ENCODE measurements at places on chromosomes 2 and 18.
A peak's percentile ranks its signal among the peaks of the same experiment; 100 is the strongest.

DNA sequence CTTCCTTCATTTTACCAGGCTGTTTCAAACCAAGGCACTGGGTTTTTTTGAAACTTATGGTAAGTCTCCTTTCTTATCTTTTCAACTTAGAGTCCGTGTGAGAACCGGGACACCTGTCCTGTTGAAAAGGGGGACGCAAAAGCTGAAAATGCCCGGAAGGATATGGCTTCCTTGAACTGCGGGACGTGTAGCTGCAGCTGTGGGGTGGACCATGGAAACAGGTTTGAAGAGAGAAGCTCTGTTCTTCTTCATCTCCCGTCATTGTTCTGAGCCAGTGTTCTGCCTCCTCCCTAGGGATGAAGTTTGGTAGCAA lies 29.5 kb upstream of the DNAJC27 start:
- DNase-seq: no peak

GRCh38 chr2:151238527-151239487 lies 22.9 kb downstream of the RBM43 start:
- peak; percentile 77 for DNase-seq

DNA sequence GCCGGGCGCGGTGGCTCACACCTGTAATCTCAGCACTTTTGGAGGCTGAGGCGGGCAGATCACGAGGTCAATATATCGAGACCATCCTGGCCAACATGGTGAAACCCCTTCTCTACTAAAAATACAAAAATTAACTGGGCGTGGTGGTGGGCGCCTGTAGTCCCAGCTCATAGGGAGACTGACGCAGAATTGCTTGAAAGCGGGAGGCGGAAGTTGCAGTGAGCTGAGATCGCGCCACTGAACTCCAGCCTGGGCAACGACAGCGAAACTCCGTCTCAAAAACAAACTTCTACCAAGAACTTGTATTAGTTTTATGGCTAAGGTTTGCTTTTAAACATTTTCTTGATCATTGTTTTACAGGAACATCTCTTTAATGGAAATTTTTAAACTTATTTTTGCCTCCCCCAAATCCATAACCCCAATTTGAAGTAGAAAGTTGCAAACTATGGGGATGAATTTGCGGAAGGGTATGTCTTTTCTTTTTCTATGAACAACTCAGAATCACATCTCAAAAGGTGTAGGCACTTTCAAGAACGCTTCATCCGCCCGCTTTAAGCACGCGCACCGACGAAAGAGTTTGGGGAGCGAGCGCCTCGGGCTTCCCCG lies 46.8 kb upstream of the PTMA start:
- no peak for DNase-seq

- DNase-seq: no peak
Measured at GRCh38 chr18:58231930-58232329, 187.9 kb downstream of the NEDD4L start.

- DNase-seq: no peak
Measured at GRCh38 chr2:19859565-19859964, 42.2 kb downstream of the TTC32 start.

DNA sequence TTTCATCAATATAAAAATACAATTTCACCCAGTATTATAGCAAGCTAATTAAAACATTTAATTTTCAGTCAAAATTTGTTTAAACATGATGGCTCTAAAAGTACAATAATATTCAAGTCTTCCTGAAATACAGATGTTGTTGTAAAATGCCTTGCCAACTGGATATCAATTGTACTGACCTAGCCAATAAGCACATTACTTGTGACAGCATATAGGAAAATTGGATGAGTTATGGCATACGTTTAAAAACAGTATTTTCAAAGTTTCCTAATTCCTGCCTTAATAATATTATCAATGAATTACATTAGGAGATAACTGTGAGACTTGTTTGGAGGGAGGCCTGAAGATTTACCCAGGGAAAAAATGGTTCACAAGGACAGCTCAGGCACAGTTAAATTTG lies 336.9 kb upstream of the CDH20 start:
- no peak for DNase-seq

DNA sequence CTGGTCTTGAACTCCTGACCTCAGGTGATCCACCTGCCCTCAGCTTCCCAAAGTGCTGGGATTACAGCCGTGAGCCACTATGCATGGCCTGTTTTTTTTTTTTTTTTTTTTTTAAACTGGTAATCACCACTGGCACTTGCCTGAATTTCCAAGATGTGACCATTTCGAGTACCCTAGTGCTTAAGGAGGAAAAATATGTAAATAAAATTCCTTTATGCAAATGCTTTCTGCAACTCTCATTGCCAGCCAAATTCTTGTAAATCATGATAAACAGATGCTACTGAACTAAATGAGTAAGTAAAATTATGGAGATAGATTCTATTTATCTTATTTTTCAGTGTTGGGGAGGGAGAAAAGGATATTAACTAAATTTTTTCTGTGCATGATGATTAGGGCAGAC lies 18.6 kb downstream of the CDCA7 start:
- DNase-seq: no peak

DNA sequence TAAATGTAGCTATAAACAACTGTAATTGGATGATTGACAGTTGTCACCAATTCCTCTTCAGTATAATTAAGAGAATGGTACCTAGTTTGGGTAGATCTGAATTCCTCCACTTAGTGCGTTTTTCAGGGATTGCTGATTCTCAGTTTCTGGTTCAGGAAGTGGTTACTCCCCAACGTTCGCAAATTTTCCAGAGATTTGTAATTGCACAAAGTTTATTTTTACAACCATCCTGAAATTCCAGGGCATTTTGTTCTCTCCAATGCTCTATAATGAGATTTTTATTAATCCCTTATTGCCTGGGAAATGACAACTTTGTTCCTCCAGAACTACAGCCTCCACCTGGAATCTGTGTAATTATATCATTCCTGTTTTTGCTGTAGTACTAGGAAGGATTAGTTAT lies 710.6 kb upstream of the ZEB2 start:
- no peak for DNase-seq

- no peak for DNase-seq
Measured at GRCh38 chr2:214019229-214019972, 391.5 kb upstream of the VWC2L start.

DNA sequence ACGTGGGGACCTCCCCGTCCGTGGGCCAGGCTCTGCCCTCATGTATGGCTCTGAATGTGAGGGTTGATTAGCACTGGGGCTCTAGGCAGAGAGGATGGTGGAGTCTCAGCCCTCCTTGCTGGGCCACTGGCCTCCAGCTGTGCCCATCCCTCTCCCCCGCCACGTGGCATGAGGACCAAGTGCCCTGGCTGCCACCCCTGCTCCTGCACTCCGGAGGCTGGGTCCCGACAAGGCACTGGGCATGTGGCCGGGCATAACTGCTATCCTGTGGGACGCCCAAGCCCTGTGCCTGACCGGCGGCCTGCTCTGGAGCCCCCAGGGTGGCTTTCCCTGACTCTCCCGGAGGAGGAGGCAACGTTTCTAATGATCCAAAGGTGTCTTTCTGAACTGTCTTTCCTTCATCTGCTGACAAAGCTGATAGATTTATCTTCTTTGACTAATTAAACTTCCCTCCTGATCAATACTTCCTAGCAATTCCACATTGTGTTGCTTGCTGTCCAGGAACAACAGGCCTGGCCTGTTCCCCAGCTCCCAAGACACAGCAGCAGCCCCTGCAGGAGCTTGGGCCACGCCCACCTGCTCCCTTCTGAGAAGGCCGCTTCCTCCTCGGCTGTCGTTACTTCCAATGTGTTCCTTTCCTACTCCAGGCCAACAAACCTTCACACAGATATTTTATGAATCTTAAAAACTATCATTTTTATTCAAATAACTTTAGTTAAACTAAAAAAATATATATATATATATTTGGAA lies 132.0 kb downstream of the SNTG2 start:
- DNase-seq: no peak

- DNase-seq: no peak
Measured at GRCh38 chr18:76134628-76135027, 360.4 kb downstream of the ZNF516 start.

DNA sequence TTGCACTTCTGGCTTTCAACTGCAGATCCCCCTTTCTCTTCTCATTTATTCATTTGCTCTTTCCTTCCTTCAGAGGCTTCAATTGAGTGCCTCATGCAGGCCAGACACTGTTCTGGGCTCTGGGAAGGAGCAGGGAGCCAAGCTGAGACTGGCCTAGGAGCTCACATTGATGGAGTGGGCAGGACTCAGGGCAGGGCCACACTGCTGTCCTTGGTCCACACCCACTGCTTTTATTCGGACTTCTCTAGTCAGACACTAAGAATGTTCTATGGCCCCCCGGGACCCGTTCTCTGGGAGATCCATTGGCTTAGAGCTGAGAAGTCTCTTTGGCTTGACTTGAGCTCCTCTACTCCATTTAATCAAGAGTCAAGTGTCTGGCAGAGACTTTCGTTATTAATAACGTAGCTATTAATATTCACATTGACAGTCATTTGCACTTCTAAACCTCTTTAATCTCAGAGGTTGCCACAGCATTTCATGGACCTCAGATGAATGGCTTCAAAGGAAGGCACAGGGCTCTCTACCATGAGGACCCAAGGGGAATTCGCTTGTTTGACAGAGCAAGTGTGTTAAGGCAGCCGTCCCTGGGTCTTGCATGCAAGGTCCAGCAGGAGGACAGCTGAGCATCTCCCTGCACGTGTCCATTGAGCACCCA lies 20.1 kb downstream of the SH3RF3 start:
- no peak for DNase-seq

DNA sequence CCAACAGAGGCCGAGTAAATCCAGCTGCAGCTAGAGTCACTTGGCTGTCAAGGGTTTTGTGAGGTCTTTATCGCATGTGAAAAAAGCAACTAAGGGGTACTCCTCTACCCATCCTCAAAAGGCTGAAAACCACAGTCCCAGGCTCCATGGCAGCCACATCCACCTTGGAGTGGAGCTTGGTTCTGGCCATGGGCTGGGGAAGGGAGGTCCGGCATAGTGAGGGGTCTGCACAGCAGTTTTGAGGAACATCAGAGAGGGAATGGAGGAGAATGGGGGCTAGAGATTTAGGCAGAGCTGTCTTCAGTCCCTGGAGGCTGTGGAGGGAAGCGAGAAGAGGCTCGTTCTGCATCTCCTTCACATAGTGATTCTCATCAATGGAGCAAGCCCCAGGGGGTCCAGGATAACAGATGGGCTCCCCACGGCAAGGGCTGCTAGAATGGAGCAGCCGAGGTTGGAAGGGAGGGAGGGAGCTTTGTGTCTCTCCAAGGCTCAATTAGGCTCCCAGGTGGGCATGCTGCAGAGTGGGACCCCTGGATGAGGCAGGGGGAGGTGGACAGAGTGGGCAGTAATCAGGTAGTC lies 21.0 kb downstream of the MROH2A start:
- no peak for DNase-seq

DNA sequence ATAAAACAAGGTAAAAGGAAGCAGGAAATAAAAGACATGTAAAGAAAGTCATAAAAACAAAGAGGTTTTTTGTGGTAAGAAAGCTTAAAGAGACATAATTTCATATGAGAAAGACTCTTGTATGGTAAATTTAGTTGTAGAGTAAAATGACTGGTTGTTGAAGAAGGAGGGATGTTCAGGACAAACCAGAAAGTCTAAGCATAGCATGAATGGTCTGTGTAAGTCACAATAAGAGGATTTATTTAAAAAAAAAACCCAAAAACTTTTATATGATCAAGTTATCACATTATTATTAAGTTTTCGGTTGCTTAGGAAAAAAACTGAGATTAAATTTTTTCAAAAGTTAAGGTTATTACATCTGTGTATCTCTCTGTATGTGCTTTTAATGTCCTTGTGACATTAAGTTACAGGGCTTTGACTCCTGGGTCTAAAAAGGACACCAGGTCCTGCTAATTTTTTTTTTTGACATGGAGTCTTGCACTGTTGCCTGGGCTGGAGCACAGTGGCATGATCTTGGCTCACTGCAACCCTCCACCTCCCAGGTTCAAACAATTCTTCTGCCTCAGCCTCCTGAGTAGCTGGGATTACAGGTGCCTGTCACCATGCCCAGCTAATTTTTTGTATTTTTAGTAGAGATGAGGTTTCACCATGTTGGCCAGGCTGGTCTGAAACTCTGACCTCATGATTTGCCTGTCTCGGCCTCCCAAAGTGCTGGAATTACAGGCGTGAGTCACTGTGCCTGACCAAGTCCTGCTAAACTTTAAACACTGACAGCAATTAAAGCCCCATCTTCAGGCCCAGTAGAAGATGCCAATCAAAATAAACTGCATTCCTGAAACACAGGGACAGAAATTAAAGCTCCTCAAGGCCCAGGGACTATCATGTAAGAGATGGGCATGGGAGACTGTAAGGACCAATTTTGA lies 14.2 kb upstream of the OXER1 start:
- no peak for DNase-seq

GRCh38 chr2:63345285-63345633 lies 243.0 kb downstream of the WDPCP start:
- DNase-seq: no peak

DNA sequence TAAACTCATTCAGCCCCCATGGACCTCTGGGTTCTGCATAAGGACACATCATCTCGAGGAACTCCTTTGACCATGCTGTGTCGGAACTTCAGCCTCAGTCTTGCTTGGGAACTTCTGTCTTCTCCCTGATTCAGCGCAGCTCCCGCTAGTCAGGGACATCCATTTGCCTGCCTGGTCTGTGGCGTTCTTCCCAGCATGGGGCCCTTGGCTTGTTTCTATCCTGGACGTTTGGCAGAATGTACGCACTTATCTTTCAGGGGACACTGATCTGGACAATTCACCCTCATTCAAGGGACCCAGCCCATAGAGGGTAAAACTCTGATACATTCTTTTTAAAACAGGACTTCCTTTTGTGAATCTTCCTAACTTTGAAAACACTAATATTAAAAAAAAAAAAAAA lies 75.8 kb upstream of the WIPF1 start:
- no peak for DNase-seq

GRCh38 chr2:217415316-217415715 lies 555.5 kb upstream of the TNP1 start:
- no peak for DNase-seq

- DNase-seq: no peak
Measured at GRCh38 chr2:234974501-234975385, 22.9 kb downstream of the SH3BP4 start.

DNA sequence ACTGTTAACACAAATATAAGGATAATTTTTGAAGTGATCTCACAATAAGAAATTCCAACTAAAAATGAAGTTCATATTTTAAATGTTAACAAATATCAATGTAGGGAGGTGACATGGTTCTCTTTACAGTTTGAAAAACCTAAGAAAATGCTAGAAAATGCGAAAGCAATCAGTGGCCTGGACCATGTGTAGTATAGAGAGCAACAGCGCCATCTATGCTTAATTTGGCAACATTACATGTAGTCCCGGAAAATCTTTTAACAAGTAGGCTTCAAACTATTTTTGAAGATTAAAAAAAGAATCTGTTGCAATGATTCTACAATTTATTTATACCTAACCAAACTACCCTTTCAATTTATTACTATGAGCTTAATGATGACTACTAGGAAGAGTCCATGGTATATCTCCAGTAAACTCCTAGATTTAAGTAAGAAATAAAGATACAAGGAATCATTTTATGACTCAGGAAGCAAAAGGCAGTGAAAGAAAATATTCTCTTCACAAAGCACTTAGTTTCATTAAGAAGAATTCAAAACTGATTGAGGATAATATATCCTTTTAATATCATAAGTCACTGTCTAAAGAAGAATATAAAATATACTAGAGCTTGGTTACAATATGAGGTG lies 33.3 kb downstream of the NDUFA10 start:
- DNase-seq: peak; percentile 36

- no peak for DNase-seq
Measured at GRCh38 chr18:45447355-45448265, 167.7 kb upstream of the SLC14A2 start.

Measured in right lung (tissue), 10 donors.